Activated CD4-positive, alpha-beta T cell treated with anti-CD3 and anti-CD28 coated beads, Interleukin-2, amount 50 U/mL, for 16 hours (primary cell): ENCODE measurements at places on chromosomes 5 and 9.
A peak's percentile ranks its signal among the peaks of the same experiment; 100 is the strongest.

DNA sequence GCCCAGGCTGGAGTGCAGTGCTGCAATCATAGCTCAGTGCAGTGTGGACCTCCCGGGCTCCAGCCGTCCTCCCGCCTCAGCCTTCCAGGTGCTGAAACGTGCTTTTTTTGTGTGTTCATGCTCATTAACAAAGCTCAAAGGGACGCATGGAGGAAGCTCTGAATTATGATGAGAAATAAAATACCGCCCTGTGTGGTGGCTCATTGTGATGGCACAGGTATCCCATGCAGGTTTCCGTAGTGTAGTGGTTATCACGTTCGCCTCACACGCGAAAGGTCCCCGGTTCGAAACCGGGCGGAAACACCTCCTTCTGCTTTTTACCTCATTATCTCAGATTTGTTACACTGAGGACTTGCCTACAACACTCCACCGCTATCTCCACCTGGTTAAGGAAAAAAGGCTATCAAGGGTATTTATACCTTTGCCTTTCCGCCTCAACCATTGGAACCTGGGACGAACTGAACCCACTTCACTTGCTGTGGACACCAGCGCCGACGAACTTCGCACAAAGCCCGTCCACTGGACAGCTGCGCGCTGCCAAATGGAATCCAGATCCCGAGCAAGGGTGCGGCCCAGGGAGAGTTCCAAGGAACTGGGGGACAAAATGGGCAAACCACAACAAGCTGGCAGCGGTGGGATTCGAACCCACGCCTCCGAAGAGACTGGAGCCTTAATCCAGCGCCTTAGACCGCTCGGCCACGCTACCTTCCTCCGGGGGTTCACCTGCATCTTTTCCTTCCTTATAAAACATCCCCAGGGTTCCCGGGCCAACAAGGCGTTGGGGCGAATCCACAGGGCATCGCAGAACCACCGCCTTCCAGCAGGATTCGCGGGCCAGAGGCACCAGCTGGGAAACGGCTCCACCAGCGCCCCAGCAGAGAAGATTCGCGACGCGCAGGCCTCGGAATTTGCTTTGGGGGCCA is 26.3 kb downstream of the OR2V2 start:
- peak; percentile 88 for DNase-seq

GRCh38 chr5:39505363-39505762 is 80.6 kb upstream of the DAB2 start:
- no peak for DNase-seq

GRCh38 chr9:83646500-83647239 is 23.7 kb downstream of the IDNK start:
- no peak for DNase-seq

DNA sequence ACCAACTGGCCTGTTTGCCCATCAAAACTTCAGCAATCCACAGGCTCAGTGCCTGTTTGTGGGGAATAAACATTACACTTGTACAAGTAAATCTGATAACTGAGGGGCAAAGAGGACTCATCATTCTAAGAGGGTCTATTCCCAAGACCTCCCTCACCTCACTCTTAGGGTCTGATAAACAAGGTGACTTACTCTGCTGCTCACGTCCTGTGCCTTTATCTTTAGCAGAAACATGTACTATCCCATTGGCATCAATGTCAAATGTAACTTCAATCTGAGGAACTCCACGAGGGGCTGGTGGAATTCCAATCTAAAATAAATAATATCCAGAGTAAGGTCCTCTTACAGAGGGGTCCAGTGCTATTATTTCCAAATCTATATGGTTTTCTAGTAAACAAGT is 14.6 kb upstream of the ETF1 start:
- DNase-seq: no peak

DNA sequence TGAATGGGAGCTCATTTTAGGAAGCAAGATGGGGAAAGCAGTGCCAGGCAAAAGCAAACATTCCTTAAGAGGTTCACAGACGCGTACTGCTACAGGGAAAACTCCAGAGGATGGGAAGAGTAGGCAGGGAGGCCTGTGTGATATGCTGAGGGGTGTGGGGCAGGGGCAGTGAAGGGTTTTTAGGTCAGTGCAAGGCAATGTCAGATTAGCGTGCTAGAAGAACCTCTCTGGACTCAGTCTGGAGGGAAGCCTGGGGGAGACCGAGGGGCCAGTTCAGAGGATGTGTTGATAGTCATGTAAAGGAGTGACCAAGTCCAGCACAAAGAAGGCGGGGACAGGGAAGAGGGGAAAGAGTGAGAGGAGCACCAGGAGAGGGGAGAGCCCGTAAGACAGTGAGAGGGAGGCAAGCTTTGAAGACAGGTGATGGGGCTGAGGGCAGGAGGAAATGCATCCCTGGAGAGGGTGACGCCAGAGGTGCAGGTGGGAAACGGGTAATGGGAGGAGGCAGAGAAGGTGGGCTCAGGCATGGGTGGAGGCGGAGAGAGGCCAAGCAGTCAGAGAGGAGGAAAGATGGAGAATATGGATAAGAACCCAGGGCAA is 134.5 kb downstream of the MTX3 start:
- DNase-seq: no peak

- no peak for DNase-seq
Observed at GRCh38 chr9:87201351-87201751, 254.0 kb upstream of the GAS1 start.

DNA sequence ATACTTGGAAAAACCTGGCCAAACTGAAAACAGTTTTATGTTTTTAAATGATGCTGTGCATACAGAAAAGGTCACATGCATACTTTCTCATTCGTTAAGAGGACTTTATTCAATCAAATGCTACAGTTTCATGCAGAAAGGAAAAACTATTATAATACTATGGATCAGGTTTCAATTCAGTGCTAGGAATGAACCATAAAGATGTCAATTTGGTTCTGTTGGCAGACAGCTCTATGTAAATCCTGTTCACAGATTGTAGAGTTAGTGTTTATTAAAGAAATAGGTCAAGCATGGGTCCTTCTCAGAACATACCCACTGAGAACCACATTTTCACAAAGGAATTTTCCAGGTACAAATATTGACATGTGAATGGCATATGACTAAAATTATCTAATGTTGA is 57.1 kb downstream of the RETREG1 start:
- no peak for DNase-seq

- DNase-seq: no peak
Observed at GRCh38 chr9:89776795-89777525, 172.1 kb downstream of the GADD45G start.
